Activated effector memory CD4-positive, alpha-beta T cell treated with anti-CD3 and anti-CD28 coated beads, Interleukin-2, amount 50 U/mL, for 16 hours (primary cell): ENCODE measurements at places on chromosomes 3 and 15.

- peak; percentile 97 for DNase-seq
Observed at GRCh38 chr3:114290911-114291901, 2.6 kb upstream of the TIGIT start.

DNA sequence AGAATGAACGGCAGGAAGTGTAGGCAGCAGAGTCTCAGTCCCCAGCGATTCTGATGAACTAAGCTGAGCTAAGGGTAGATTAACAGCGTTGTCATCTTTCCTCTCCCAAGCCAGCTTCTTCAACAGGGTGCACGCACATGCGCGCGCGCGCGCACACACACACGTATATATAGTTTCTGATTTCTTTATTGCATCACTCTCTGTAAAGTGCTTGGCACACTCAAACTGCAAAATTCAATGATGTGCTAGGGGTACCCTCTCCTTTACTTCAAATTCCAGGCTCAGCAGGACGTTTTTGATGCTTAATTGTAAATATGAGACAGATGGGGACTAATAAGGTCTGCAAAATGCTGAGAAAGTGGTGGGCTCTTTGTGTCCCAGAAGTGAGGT is 26.1 kb upstream of the VPS8 start:
- DNase-seq, result no peak

- no peak for DNase-seq
Observed at GRCh38 chr3:117278424-117279190, 569.0 kb downstream of the TUSC7 start.

- DNase-seq, result no peak
Observed at GRCh38 chr3:11570251-11570650, 73.5 kb downstream of the VGLL4 start.

DNA sequence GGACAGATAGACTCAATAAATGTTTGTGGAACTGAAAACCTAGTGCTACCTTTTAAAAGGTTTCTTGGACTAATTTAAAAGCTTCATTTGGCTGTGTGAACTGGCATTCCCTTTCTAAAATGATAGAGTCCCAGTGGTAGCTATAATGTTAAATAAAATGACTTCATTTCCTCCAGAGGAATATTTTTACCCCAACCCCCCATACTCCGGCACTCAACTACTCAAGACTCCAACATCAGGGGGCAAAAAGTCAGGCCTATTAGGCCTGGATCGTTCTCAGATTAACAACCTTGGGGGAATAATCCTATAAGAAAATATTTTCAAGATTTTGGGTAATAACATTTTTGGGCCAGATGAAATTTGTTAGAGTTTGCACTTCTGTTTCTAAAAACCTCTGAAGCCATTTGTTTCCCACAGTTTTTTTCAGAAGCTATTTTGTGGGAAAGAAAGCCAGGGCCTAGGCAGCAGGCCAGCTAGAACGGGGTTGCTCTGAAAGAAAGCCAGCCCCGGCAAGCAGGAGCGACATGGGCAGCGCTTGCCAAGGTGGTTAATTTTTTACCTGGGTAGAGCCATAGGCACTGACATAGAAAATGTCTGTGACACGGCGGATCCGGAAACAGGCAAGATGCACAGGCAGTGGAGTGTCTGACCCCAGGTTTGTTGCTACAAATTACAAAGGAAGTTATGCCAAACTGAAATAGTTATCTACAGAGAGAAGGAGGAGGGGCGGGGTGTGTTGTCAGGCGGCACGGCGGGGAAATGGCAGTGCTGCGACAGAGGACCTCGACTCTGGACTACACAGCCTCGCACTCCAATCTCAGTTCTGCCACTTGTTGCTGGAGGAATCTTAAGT is 84.6 kb downstream of the MAGI1 start:
- DNase-seq, result no peak

DNA sequence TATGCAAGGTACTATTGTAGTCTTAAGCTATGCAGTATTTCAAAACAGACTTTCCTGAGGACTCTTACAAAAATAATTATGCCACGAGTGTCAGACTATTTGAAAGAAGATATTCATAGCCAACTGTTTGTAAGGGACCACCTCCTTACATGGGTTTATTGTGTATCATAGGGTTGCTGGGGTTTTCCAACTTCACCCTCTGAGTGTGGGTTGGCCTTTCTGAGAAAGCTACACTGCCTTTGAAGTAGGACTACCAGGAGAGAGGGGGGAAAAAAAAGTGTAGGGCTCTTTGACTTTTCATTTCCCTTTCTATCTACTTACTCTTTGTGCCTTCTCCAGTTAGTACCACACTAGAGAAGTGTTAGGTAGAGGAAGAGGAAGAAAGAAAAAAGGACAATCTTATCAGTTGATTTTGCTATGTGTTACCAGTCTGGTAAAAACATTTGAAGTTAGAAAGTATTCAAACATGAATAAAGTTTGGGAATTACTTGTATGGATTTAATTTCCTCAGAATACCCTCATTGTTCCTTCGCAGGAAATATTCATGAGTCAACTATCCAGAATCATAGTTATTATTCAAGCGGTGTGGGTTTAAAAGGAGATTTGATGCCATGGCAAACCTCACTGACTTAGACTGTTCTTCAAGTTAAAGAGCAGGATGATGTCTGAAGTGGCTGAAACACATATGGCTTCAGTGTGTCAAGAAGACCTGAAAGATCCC is 329.3 kb upstream of the THBS1 start:
- DNase-seq, result no peak

GRCh38 chr3:32305361-32305876 is 66.9 kb downstream of the CMTM8 start:
- DNase-seq, result no peak

- no peak for DNase-seq
Observed at GRCh38 chr3:113673593-113673992, 22.8 kb downstream of the USF3 start.

DNA sequence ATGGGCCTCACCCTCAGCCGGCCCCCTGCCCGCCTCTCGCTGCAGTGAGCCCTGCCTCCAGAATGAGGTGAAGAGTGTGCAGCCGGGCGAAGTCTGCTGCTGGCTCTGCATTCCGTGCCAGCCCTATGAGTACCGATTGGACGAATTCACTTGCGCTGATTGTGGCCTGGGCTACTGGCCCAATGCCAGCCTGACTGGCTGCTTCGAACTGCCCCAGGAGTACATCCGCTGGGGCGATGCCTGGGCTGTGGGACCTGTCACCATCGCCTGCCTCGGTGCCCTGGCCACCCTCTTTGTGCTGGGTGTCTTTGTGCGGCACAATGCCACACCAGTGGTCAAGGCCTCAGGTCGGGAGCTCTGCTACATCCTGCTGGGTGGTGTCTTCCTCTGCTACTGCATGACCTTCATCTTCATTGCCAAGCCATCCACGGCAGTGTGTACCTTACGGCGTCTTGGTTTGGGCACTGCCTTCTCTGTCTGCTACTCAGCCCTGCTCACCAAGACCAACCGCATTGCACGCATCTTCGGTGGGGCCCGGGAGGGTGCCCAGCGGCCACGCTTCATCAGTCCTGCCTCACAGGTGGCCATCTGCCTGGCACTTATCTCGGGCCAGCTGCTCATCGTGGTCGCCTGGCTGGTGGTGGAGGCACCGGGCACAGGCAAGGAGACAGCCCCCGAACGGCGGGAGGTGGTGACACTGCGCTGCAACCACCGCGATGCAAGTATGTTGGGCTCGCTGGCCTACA is 8.5 kb downstream of the GRM2 start:
- DNase-seq, result no peak

GRCh38 chr3:66439666-66440344 is 61.0 kb downstream of the LRIG1 start:
- DNase-seq, result no peak

- no peak for DNase-seq
Observed at GRCh38 chr3:58150130-58150809, 60.5 kb downstream of the DNASE1L3 start.

GRCh38 chr3:172107403-172107802 is 68.0 kb downstream of the FNDC3B start:
- DNase-seq, result peak; percentile 79

GRCh38 chr3:48614044-48614443 is 4.6 kb upstream of the UQCRC1 start:
- no peak for DNase-seq

DNA sequence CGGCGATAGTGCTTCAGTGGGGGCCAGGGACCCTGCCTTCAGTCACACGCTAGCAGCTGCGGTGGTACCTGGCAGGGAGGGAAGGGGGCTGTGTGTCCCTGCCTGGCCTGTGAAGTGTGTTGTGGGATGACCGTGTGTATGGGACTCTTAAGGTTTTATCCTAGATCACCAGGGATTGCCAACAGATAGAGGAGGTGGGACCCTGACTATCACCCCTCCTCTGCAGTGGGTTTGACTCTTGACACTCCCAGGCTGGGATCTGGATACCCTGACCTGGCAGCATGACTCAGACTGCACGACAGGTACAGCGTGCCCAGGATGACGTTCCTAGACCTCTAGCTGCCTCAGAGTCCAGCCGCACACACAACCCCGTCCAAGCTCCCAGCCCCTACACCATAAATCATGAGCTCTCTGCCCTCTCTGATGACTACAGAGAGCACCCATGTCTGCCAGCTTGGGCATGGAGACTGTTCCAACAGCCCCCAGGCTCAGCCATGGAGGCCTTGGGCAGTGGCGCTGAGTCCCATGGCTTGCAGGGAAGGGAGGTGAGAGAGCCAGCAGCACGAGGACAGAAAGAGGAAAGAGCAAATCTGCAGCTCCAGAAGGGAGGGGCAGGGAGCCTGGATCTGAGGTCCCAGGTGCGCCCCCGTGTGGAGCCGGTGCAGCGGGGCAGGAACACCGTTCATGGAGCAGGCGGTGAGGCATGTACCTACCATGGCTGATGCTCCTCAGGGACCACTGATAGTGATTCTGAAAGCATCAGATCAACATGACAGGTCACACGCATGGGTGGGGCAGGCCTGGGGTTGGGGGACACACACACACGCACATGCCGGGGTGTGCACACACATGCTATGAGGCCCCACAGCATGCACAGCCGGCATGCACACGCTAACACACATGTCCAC is 71.0 kb downstream of the ADAMTS7 start:
- DNase-seq, result peak; percentile 78

DNA sequence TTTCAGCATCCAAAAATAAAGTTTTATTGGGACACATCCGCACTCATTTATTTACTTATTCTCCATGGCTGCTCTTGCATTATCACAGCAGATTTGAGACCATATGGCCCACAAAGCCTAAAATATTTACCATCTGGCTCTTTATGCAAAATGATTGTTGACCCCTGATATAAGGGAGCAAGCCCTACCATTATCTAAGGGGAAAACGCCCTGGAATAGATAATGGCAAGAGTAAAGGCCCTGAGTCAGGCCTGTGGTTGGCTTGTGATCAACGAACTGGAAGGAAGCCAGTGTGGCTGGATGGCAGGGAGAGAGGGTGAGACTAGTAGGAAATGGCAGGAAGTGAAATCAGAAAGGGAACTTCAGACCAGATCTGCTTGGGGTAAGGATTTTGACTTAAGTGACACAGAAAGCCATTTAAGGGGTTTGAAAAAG is 24.6 kb upstream of the DMXL2 start:
- DNase-seq, result no peak

GRCh38 chr3:901953-902778 is 190.7 kb upstream of the CNTN6 start:
- DNase-seq, result no peak

DNA sequence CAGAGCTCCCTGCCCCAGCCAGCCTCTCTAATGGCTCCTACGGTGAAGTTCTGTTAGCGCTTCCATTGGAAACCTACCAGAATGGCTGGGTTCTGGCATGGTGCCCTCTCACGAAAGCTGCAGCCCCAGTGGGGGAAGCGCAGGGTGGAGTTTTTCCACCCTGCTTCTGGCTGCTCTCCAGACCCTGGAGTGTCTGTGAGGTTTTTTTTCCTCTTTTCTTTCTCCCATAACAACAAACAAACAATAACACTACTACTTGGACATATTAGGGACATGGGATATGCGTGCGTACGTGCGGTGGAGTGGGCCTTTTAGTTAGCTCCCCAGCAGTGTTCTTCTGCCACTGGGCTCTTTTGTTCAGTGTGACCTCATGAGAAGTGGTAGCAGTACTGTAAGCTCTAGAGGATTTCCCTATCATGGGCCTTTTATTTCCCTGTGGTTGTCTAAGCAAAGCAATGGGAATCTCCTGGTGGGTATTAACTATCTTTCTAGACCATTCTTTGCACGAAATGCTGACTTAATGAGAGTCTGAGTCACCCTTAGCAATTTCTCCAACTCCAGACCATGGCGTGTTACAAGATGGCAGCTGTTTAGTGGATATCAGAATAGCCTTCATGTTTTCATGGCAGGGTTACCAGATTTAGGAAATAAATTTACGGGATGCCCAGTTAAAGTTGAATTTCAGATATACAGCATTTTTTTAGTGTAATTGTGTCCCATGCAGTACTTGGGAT is 161.9 kb downstream of the FNDC3B start:
- DNase-seq, result no peak

- no peak for DNase-seq
Observed at GRCh38 chr3:178397836-178398235, 138.4 kb upstream of the KCNMB2 start.

DNA sequence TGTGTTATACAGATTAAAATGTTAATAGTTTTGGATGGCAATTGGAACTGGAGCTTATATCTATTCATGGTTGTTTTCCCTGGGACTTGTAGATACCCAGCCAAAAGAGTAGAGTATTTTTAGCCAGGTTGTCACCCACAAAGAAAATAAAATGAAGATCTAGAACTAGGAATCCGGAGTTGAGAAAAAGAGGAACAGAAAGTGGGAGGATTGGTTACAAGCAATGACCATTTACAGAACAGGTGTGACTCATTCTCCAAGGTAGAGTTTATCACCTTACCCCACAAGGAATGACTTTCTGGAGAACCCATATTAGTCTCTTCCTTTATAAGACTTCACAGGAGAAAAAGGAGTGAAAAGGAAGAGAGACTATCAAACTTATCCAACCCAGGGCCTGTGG is 99.8 kb downstream of the TMEM108 start:
- DNase-seq, result no peak

DNA sequence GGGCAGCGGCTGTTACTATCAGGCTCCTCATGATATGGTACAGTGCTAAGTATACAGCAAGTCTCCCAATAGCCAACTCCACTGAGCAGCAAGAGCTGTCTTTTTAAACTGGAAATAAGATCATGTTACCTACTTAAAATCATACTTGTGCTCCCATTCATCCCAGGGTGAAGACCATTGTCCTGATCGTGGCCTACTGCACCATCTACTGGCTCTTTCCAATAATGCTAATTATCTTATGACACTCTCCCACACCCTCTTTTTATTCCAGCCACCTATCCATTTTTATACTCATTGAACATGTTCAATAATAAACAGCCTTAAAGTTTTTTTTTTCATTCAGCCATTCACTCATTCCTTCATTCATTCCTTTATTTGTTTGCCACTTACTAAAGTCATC is 117.7 kb downstream of the GBE1 start:
- DNase-seq, result no peak

DNA sequence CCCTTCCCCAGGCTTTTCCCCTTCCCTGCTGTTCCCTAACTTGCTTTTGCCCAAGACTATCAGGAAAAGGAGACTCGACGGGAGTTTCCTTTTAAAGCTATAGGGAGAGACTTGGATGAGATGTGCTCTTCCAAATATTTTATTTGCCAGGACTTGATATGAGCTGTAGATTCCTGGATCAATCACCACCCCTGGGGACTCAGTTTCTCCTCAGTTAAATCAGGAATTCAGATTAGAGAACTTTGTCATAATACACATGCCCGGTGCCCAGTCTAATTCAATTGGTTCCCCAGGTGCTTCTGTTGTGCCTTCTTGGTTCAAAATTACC is 46.6 kb downstream of the SMAD6 start:
- DNase-seq, result no peak
